Stimulated activated CD8-positive, alpha-beta memory T cell treated with anti-CD3 and anti-CD28 coated beads, Interleukin-7, amount 100 ng/mL, for 1 hour (primary cell): ENCODE measurements at places on chromosomes 16 and 17.

DNA sequence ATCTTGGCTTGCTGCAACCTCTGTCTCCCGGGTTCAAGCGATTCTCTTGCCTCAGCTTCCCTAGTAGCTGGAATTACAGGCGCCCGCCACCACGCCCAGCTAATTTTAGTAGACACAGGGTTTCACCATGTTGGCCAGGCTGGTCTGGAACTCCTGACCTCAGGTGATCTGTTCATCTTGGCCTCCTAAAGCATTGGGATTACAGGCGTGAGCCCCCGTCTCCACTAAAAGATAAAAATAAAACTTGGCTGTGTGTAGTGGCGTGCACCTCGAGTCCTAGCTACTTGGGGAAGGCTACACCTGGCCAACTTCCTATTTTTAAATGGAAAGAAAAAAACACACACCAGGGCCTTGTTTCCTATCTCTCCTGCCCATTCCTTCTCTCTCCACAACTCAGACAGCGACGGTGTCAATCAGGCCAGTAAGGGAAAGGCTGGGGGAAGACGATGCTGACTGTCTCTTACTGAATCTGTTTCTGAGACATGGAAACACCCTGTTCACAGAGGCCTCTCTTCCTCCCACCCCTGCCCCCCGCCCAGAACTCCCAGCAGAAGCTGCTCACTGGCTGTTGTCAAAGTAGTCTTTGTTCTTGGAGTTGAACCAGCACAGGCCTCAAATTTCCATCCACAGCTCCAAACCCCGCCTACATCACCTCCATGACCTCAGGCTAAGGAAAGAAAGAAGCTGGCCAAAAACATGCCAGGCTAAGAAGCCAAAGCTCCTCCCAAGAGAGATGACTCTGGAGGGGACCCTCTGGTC is 96.6 kb downstream of the NXN start:
- no peak for DNase-seq

DNA sequence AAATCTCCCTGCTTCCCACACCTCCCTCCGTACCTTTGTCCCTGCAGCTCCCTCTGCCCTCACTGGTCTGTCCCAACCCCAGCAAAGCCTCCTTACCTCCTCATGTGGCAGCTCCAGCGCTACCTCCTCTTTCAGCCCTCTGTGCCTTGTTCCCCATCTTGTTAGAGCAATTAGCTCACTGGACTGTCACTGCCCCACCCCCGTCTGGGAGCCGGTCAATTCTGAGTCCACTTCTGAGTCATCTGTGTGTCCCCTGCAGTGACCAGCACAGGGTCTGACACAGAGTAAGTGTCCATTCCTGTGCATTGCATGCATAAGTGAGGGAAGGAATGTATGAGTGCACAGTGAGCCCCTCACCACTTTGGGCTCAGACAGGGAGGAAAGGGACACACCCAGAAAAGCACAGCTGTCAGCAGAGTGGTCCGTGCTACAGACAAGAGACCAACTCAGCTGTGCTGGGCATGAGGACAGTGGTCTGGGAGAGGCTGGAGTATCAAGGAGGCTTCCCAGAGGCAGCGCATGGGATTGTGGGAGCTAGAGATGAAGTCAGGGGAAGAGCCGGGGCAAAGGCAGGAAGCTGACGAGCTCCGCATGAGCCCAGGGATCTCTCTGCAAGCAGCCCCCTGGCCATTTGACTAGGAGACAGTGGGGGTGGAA is 45.9 kb downstream of the PITPNM3 start:
- no peak for DNase-seq

GRCh38 chr16:53142823-53143568 is 88.2 kb downstream of the CHD9 start:
- no peak for DNase-seq

DNA sequence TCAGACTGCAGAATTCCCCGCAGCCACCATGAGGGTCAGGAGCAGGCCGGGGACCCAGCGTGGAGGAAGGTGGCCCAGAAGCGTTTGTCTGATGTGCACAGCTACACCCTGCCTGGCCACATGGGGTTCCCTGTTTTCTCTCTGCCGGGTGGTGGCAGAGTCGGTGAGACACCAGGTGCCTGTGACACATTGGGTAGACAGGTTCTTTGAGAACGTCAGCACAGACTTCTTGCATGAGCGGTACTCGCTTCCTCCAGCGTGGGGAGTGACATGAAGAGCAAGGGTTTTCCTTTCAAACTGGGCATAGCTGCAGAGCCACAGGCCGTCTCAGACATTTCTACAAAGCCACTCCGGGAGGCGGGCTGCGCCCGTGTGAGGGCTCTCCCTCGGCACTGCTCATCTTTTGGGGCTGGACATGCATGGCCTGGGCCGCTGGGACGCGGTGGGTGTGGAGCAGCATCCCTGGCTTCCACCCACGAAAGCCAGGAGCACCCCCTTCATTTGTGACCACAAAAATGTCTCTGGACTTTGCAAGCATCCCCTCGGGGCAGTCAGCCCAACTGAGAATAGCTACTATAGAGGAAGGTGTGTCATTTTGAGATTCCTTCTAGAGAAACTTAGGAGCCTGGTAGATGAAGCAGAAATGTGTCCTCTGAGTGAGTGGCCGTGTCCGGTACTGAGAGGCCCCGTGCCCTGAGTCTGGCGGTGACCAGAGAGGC is 26.0 kb downstream of the NME3 start:
- no peak for DNase-seq

DNA sequence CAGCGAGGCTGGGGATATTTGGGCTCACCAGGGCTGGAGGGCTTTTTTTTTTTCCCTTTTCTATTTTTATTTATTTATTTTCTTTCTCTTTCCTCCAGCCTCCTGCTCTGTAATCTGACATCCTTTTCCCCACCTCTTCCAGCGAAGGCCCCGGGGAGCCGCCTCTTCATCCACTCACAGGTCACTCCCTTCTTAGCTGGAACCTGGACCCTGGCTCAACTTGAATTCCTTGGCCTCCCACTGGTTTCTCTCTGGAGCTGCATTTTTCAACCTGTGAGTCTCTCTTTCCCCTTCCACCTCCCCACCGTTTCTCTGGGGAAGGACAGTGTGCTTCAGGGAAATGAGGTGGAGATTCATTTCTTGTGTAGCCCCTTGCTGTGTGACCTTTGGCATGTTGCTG is 82.0 kb downstream of the MRM1 start:
- DNase-seq: no peak

GRCh38 chr17:40326014-40326831 is 17.2 kb downstream of the RARA start:
- DNase-seq: no peak

DNA sequence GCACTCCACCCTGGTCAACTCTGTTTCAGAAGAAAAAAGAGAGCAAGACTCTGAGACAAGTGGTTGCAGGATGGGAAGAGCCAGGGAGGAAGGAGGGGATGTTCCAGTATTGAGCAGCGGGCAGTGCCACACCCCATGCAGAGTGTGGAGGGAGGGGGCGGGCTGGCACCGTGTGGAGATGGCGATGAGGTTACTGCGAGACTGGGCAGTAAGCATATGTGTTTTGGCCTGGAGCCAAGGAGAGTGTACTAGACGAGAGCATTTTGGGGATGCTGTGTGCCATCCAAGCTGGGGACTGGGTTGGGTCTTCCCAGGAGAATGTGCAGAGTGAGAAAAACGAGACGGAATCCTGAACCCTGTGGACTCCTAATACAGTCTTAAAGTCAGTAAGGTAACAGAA is 3.4 kb downstream of the TBC1D24 start:
- DNase-seq: no peak

- DNase-seq: no peak
These were observed 109.0 kb downstream of the N4BP1 start for GRCh38 chr16:48500981-48501380.

DNA sequence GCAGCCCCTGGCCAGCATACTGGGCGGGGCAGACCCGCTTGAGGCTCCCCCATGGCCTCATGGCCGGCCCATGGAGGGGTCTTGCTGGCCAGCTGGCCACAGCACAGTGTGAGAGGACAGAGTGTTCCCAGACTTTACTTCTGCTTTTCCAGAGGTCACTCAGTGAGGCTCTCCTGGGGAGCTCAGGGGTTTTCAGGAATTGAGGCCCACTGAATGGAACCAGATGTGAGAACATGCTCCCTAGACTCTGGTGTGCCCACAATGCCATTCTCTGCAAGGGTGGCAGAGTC is 21.2 kb downstream of the ATP6V0D1 start:
- DNase-seq: no peak

GRCh38 chr17:29713626-29714025 is 90.9 kb upstream of the CORO6 start:
- DNase-seq: no peak

GRCh38 chr17:57644326-57644725 is 100.8 kb downstream of the CCDC182 start:
- DNase-seq: no peak

GRCh38 chr17:70375813-70376770 is 206.8 kb downstream of the KCNJ2 start:
- DNase-seq: no peak

- DNase-seq: no peak
These were observed 378.9 kb downstream of the WWOX start for GRCh38 chr16:78478267-78478861.

DNA sequence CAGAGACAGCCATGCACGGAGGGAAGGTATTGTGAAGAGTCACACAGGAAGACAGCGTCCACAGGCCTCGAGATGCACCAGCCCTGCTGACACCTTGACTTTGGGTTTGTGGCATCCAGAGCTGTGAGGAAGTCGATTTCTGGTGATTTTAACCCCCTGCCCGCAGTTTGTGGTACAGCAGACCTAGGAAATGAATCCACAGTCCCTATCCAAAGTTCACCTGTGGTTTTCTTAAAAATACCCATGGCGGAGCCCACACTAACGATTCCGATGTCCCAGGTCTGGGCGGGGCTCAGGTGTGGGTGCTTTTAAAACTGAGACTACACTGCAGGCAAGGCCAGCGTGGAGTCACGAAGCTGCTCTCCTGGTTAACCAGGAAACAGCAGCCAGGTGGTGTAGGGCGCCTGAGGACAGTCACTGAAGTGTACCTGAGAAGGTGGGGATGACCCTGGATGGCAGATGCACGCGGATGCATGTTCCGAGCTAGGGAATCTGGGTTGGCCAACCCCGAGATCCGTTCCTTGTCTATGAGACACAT is 14.4 kb upstream of the MEAK7 start:
- no peak for DNase-seq

DNA sequence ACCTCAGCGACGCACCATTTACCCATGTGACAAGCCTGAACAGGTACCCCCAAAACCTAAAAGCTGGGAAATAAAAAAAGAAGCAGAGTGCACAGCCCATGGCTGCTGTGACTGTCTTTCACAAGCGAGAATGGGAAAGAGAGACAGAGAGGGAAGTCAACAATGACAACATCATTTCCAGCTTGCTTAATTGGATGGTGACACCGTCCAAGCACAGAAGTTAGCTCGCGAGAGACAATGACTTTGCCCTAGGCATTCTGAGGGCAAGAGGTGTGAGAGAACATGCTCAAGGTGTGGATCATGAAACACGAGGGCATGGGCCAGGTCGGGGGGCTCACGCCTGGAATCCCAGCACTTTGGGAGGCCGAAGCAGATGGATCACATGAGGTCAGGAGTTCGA is 19.3 kb upstream of the NSMCE1 start:
- DNase-seq: no peak

- DNase-seq: no peak
These were observed 3.2 kb upstream of the ARL6IP1 start for GRCh38 chr16:18804540-18804939.

DNA sequence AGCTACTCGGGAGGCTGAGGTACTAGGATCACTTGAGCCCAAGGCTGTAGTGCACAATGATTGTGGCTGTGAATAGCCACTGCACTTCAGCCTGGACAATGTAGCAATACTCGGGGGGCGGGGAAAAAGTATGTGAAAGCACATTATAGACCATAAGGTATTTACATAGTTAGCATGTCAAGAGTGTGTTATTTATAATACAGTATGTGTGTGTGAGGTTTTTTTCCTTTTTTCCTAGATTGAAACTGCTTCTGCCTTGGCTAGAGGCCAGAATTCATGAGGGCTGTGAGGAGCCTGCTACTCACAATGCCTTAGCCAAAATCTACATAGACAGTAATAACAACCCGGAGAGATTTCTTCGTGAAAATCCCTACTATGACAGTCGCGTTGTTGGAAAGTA is 30.5 kb downstream of the PTRH2 start:
- no peak for DNase-seq

- DNase-seq: no peak
These were observed 31.0 kb upstream of the PITPNA start for GRCh38 chr17:1593630-1593931.

GRCh38 chr16:74720579-74720978 is 19.9 kb upstream of the MLKL start:
- no peak for DNase-seq

GRCh38 chr17:8222380-8222629 is 11.9 kb upstream of the AURKB start:
- no peak for DNase-seq

GRCh38 chr16:75965504-75966374 is 239.4 kb upstream of the CPHXL start:
- DNase-seq: no peak

DNA sequence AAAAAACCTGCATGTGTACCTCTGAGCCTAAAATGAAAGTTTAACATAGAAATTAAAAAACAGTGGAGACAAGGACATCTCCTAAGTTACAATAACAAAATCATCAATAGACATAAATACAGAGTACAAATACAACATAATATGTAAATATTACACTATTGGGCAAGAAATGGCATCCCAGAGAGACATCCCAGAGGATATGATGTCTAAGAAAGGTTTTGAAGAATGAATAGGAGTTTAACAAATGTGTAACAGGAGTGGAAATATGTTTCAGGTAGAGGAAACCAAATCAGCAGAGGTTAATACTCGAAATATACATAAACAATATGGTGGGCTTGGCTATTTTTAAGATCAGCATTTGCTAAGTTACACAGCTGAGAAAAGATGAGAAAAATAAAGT is 447.7 kb upstream of the MAF start:
- DNase-seq: no peak

GRCh38 chr17:49834118-49834743 is 13.6 kb downstream of the TAC4 start:
- DNase-seq: no peak

GRCh38 chr16:14013571-14014283 is 57.4 kb upstream of the MRTFB start:
- DNase-seq: no peak

DNA sequence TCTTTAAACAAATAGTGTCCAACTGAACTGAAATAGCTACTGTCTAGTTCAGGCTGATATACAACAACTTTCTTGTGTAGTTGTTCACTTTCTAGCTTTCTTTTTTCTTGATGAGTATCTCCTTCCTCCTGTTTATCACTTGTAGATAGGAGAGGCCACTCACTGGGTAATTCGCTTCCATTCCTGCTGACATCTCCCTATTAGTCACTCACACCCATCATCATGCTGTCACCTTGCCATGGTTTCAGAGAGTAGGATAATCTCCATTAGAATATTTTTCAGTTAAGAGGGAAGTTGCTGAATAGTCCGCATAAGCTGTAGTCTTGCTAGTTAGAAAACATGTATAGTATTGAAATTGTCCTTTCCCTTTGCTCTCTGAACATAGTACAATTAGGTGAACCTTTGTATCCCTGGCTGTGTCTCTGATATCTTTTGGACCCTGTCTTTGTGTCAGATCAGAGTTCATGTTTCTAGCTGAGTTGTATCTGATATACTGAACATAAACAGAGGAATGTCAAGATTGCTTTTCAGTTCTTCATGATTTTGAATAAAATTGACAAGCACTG is 64.4 kb upstream of the RASL10B start:
- no peak for DNase-seq
